ENCODE measurements at places on chromosomes 16 and 17. TPM values are rescaled to one million over a fixed set of nuclear protein-coding genes. Genes with fewer than 3 reads are reported as not detected.
A peak's percentile ranks its signal among the peaks of the same experiment; 100 is the strongest.

Gene ABCA8
- total RNA-seq = 9.7 TPM

Gene CALCOCO2
- total RNA-seq = 187 TPM

Gene SLC22A31
- total RNA-seq = 1.3 TPM

DNA sequence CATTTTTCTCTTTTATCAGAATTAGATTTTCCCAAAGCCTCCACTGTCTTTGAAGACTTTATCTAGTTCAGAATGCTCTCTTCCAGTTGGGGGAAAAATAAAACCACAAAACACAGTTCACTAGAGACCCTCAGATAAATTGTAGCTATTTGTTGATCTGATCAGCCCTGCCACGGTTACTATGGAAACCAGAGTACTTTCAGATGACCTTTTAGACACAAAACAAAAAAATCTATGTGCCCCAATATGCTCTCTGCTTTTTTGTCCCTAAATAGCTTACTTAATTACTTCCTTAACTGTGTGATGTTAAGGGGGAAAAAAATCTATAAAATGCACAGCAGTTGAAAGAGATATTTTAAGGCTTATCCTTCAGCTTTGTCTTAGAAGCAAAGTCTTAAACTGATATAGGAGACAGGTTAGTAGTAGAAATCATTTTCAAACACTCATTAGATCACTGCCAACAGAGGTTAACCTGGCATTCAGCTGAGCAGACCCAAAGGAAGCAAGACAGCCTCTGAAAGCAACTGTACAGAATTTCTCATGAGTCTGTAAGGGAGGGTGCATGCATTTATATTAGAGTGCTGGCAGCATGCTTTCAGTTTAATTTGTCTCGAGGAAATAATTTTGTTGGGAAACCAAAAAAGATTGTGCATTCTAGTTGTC lies 129.9 kb upstream of the CACNG5 start:
- no peak for DNase-seq
- H3K27ac ChIP-seq = no peak overlapping the region
- H3K27me3 ChIP-seq = no peaks in the 10 kb centered on the region
- no peak overlapping the region for H3K4me3 ChIP-seq

GRCh38 chr17:66637491-66637890 lies 197.4 kb upstream of the CACNG5 start:
- no peaks in the 10 kb centered on the region for H3K27me3 ChIP-seq
- H3K4me3 ChIP-seq = no peak overlapping the region
- H3K36me3 ChIP-seq = no peaks in the 10 kb centered on the region
- no peaks in the 10 kb centered on the region for H3K4me1 ChIP-seq
- DNase-seq = no peak

DNA sequence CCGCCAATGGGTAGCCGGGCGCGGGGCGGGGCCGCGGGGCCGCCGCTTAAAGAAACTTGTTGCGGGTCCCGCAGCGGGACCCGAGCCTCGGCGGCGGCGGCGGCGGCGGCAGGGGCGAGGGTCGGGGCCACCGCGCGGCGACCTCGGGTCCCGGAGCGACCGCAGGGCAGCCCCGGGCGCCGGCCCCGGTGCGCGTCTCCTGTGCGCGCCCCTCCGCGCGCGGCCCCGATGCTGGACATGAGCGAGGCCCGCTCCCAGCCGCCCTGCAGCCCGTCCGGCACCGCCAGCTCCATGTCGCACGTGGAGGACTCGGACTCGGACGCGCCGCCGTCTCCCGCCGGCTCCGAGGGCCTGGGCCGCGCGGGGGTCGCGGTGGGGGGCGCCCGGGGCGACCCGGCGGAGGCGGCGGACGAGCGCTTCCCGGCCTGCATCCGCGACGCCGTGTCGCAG lies at the start of gene SOX8:
Gene SOX8, plus strand, starts transcription at position 76 of the 450 bp plus-strand sequence. Its CDS starts 153 bp downstream, at position 229.
- H3K27ac ChIP-seq = no peak within 1 kb of the TSS
- H3K27me3 ChIP-seq = peaks cover 34% of the 10 kb centered on the region
- H3K4me1 ChIP-seq = no peaks in the 10 kb centered on the region
- peak within 1 kb of the TSS; percentile 39 for H3K4me3 ChIP-seq

GRCh38 chr17:7329997-7330637 lies 982 bp upstream of the NEURL4 start:
- DNase-seq = peak; percentile 85
- H3K36me3 ChIP-seq = no peaks in the 10 kb centered on the region
- H3K4me1 ChIP-seq = peaks cover 10% of the 10 kb centered on the region
- no peaks in the 10 kb centered on the region for H3K27me3 ChIP-seq

GRCh38 chr16:53973021-53973420 lies 269.1 kb downstream of the FTO start:
- DNase-seq = no peak
- no peaks in the 10 kb centered on the region for H3K36me3 ChIP-seq
- no peak overlapping the region for H3K27ac ChIP-seq
- no peaks in the 10 kb centered on the region for H3K4me1 ChIP-seq
- no peak overlapping the region for H3K4me3 ChIP-seq

GRCh38 chr16:66337463-66338188 lies 28.9 kb upstream of the CDH5 start:
- H3K4me3 ChIP-seq = no peak overlapping the region

GRCh38 chr16:59210955-59211541 lies 476.9 kb upstream of the GOT2 start:
- DNase-seq = no peak
- no peaks in the 10 kb centered on the region for H3K36me3 ChIP-seq
- no peak overlapping the region for H3K4me3 ChIP-seq
- H3K27me3 ChIP-seq = no peaks in the 10 kb centered on the region
- H3K27ac ChIP-seq = no peak overlapping the region
- no peaks in the 10 kb centered on the region for H3K4me1 ChIP-seq

- no peak overlapping the region for H3K4me3 ChIP-seq
- H3K36me3 ChIP-seq = no peaks in the 10 kb centered on the region
- no peak for DNase-seq
- no peaks in the 10 kb centered on the region for H3K27me3 ChIP-seq
These were observed 144.7 kb upstream of the CRHR1 start for GRCh38 chr17:45639297-45639849.

DNA sequence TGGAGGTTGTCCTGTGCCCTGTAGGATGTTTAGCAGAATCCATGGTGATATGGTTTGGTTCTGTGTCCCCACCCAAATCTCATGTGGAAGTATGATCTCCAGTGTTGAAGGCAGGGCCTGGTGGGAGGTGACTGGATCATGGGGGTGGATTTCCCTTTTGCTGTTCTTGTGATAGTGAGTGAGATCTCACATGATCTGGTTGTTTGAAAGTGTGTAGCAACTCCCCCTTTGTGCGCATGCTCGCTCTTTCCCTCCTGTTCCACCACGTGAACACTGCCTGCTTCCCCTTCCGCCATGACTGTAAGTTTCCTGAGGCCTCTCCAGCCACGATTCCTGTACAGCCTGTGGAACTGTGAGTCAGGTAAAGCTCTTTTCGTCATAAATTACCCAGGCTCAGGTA lies 61.9 kb downstream of the ARHGAP17 start:
- H3K36me3 ChIP-seq = peaks cover 7% of the 10 kb centered on the region
- DNase-seq = no peak
- H3K27me3 ChIP-seq = no peaks in the 10 kb centered on the region
- no peak overlapping the region for H3K4me3 ChIP-seq
- no peaks in the 10 kb centered on the region for H3K4me1 ChIP-seq
